ENCODE measurements at places on chromosomes 1 and 21. TPM values are rescaled to one million over a fixed set of nuclear protein-coding genes. Genes with fewer than 3 reads are reported as not detected.
A peak's percentile ranks its signal among the peaks of the same experiment; 100 is the strongest.

Gene GBP7
- not detected for polyA plus RNA-seq

Gene ASTN1
- 0.08 TPM for polyA plus RNA-seq

Gene TSPEAR
- not detected for polyA plus RNA-seq

Gene UBL4B
- not detected for polyA plus RNA-seq

Gene GREM2
- not detected for polyA plus RNA-seq

Gene SYCP1
- not detected for polyA plus RNA-seq

Gene CD247
- not detected for polyA plus RNA-seq

Gene CTSS
- polyA plus RNA-seq, result 1.8 TPM

Gene C8B
- polyA plus RNA-seq, result 0.04 TPM

Gene RGS18
- polyA plus RNA-seq, result 0.67 TPM

- DNase-seq, result no peak
These were observed 9.2 kb downstream of the NR5A2 start for GRCh38 chr1:200036619-200037270.

DNA sequence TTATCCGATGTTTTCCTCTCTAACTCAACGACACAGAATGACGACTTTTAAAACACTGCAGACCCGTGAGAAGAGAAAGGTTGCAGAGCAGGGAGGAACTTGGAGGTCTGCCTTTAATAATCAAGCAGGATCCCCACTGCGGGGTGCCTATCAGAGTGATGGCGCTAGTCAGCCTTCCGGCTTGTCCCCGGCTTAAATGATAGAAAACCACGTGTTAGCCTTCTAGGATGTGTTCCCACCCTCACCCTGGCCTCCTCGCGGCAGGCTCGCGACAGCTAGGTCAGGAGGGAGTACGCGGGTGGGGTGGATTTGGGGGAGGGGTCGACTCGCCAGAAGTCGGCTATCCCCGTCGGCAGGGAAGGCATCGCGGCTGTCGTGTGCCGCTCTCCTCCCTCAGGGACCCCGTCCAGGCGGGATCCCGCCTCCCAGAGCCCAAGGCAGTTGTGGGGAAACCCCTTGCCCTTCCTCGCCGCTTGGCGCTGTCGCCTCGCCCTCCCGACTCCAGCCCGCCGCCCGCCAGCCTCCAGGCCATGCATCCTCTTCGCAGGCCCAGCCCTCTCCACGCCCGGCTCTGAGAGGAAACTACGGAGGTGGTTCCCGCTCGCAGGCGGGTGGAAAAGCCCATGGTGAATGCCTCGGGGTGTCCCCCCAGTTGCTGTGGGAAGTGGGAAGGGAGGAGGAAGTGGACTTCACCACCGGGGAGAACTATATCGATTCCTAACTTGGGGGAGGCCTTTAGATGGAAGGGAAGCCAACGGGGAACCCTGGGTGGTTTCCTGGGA is 1.1 kb upstream of the SMG7 start:
- DNase-seq, result no peak

DNA sequence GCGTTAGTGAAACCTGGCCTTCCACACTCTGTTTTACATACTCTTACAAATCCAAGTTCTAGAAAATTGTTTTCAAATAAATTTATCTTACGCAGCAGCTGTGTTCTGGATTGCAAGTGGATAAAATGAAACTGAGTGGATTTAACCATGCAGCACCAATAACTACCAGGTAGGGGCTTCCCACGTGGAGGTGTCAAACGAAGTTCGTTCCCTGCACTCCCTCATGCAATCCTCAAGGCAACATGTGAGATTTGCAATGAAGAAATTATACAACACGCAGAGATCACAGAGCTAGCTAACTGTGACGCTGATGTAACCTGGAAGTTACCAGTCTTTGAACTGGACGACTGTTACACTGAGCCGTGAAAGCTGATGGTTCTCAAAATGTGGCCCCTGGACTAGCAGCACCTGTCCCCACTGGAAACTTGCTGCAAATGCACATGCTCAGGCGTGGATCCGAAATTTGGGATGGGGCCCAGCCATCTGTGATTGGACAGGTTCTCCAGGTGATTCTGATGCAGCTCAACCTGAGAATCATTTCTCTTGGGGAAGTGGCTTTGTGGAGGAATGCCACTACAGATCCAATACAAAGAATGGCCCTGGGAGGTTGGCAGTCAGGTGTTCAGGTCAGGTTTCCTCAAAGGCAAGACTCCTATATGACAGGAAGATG is 36.3 kb downstream of the RSPH1 start:
- no peak for DNase-seq

- DNase-seq, result no peak
These were observed 72.8 kb downstream of the SELENOF start for GRCh38 chr1:86841116-86841515.

DNA sequence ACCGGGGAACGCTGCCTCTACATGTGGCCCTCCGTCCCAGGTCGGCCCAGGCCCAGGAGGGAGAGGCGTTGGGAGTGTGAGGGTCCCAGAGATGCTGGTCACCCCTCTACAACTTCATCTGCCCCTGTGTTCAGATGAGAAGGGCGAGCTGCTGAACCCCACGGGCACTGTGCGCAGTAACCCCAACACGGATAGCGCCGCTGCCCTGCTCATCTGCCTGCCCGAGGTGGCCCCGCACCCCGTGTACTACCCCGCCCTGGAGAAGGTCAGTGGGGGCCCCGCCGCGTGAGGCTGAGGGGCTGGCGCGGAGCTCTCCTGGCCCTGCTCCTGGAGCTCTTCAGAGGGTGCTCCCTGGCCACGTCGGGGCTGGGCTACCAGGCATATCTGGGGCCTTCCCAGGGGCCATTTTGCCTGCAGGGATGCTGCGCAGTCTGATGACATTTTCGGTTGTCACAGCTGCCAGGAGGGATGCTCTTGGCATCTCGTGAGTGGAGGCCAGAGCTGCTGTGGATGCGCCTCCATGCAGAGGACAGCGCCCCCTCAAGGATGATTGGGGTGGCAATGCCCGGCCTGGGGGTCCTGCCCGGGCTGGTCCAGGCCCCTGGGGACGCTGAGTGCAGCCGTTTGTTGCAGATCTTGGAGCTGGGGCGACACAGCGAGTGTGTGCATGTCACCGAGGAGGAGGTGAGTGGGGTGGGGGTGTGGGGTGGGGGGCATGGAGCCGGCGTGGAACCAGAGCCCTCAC is 68.6 kb downstream of the PIK3CD start:
- DNase-seq, result no peak

DNA sequence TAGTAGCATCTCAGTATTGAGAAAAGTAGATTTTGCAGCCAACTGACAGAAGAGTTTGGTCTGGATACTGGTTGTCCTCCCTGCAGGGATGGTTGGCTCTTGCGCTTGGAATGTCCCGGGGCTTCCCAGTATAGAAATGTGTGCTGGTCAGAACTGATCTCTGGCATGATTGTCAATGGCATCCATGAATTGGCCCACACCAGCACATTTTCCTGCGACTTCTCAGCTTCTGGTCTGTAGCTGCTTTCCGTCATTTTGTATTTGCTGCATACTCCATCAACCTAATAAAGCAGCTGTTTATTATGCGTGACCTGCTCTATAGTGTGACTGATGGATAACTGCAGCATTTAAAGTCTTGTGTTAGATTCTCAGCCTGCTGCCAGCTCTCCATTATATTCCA is 203.7 kb downstream of the S1PR1 start:
- DNase-seq, result no peak

- DNase-seq, result no peak
These were observed 3.9 kb downstream of the OVAAL start for GRCh38 chr1:180562640-180563025.

GRCh38 chr1:114008993-114009392 is 29.7 kb downstream of the OLFML3 start:
- no peak for DNase-seq

DNA sequence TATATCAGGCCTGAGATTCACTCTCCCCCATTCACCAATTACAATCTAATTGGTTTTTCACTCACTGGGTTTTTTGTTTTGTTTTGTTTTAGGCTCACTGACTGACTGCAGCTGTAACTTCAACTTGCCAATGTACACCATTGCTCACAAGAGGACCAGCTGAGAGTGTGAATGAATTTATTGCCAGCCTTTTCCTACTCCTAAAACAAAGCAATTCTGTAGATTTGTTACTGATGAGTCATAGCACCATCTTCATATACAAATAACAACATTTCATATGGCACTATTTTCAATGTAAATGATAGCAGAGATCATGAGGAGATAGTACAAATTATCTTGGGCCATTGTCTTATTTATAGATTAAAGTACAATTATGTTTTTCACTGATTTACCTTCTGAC is 76.0 kb upstream of the DPYD start:
- no peak for DNase-seq

GRCh38 chr1:18855573-18855972 is 3.9 kb downstream of the TAS1R2 start:
- DNase-seq, result no peak

- no peak for DNase-seq
These were observed 58.5 kb downstream of the HSF2BP start for GRCh38 chr21:43600642-43601402.

GRCh38 chr1:59698386-59698785 is 116.4 kb upstream of the HOOK1 start:
- DNase-seq, result no peak

DNA sequence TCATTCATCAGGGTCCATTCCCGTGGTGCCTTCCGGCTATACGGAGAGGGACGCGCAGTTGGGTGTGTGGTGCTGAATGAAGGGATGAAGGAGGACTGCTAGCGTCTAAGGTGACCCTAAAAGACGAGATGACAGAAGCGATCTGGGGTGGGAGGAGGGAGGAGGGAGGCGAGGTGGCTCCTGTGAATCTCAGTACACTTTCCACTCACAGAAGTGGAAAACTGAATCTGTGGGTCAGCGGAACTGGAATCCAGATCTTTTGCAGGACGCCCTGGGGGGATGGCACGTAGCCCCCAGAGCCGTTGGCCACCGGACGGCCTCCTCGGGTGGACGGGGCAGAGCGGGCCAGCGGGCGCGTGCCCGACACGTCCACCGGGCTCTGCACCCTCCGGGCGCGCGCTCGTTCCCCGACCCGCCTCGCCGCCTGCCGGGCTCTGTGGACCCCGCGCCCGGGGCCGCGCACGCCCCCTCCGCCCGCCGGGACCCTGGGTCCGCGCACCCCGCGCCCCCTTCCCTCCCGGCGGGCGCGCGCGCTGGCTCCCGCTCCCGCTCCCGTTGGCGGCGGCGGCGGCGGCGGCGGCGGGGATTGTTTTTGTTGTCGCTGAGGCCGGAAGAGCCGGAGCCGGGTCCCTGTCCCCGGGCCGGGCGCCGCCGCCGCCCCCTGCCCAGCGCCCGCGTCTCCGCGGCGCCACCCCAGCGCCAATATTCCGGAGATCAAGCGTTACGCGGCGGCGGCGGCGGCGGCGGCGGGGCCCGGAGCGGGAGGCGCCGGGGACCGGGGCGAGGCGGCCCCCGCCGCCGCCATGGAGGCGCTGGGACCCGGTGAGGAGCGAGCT is at the start of gene AGO4:
Gene AGO4, plus strand, starts transcription at position 403 of the 836 bp plus-strand sequence. Its CDS starts 401 bp downstream, at position 804.
- DNase-seq, result no peak

DNA sequence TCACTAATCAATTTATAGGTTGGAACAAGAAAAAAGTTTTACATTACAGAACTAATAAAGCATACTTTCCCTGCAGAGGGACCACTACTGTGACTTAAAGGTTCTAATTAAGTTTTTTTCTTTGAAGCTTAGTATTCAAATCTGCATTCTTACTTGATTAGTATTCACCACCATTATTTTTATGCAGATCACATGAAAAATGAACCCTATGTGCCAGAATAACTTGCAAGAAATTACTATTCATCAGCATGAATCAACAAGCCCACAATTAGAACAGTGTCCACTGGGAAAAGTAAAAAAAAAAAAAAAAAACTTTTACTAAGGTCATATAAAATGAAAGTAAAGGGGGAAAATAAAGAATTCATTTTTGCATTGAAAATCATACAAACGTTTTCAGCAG is 90.8 kb downstream of the SMYD3 start:
- DNase-seq, result no peak

GRCh38 chr1:34711485-34711884 is 43.4 kb upstream of the GJB5 start:
- DNase-seq, result no peak

DNA sequence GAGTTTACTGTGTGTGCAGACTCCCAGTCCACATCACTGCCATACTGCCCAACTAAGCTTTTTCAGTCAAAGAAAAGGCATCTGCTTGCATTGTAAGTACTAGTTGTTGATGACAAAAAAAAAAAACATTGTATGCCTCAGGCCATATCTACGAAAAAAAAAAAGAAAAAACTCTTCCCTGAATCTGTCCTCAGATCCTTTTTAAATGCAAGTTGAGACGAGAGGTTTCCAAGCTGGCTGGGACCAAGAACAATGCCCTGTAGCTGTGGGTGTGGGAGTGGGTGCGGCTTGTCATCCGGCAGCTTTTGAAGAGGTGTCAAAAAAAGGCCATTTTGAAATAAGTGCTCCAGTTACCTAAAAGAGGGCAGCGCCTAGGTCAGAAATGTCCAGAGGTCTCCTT is 29.2 kb upstream of the HHAT start:
- peak; percentile 40 for DNase-seq

GRCh38 chr1:76125473-76126219 is 51.1 kb downstream of the ST6GALNAC3 start:
- no peak for DNase-seq

GRCh38 chr1:161492827-161493226 is 12.4 kb upstream of the FCGR2A start:
- DNase-seq, result no peak

DNA sequence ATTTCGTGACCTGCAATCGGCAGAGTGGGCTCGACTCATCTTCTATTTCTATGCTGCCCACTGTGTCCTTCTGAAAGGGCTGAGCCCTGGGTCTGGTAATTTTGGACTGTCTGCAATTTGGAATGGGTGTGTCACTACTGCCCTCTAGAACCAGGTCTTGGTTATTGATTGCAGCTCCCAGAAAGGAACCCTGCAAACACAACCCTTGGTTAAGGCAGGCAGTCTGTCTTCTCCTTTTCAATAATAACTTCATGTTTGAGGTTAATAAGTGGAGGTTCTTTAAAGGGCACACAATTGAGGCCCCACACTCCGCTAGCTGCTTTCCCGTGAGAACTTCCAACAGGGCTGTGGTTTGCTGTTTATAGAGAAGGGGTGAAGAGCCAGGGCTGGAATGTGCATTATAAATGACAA is 79.9 kb upstream of the LYST start:
- DNase-seq, result no peak

DNA sequence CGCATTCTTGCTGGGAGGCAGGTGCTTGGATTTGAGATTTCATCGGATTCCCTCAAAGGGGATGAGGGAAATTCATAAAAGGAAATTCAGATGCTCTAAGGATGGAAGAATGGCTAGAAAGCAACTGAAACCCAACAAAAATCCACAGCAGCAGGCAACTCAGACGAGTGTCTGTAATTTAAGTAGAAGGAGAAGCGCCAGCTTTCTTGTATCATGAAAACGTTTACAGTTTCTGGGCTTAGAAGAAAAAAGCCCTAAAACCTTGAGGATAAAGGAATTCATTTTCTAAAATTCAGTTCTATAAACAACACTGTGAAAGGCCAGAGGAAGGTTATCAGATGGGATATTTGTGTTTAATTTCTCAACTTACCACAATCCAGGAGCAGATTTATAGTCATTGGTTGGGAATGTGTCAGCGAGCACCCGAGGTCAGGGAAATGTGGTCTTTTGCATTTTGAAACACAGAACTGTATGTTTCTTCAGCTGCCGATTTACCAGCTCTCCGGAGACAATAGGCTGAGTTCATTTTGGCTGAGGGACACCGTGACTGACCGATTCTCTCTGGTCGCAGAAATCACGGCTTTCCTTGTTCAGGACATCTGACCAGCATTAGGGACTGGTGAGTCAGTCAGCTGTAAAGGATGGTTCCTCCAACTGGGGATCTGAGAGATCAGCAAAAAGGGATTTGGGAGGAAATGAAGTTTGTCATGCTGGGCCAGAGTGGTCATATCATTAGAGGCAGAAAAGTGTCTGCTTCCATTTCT is 111.6 kb upstream of the ERRFI1 start:
- no peak for DNase-seq

- no peak for DNase-seq
These were observed 265.8 kb downstream of the DPYD start for GRCh38 chr1:97654876-97655585.

GRCh38 chr1:206108635-206109034 is 8.6 kb downstream of the AVPR1B start:
- DNase-seq, result no peak

All from keratinocyte (primary cell).